NCI-H748 treated with DMSO at 0.1 percent for 48 hours (cell line): ENCODE measurements at places on chromosomes 1 and 21.

DNA sequence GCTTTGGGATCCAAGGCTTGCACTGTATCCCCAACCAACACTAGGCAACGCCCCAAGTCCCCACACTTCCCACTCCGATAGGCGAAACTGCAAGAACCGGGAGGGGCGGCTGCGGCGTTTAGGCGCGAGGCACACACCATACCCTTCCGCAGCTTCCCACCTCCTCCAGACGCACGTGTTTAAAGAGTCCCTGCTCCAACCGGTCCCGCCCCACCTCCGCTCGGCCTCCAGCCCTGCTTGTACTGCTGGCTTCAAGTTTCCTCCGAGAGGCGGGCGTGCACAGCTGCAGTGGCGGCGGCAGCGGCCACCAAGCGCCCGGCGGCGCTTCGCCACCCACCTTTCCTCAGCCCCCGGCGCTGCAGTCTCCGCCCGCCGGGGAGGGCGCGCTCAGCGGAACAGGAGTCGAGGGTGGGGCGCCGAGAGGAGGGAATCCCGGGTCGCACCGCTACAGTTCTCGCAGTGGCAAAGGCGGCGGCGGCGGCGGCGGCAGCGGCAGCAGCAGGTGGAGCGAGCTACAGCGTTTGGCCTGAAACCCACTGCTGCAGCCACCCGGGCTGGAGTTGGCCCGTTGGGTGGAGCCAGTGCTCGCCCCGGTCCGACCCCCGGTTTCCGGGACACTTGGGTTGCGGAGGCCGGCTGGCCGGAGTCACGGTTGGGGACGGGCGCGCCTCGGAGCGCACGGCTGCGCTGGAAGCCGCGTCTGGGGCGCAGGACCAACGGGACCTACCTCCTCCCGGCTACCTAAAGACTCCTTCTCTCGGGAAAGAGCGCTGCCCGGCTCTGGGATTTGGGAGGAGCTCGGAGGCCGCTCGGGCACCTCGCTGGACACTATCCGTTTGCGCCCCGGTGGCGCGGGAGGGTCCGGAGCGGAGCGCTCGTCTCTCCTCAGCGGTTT lies at the start of gene CNIH3:
TSS of gene CNIH3 (plus strand) at position 457 of the 895 bp plus-strand sequence. CDS start 858 bp downstream, outside the sequence.
- DNase-seq: peak; percentile 38

DNA sequence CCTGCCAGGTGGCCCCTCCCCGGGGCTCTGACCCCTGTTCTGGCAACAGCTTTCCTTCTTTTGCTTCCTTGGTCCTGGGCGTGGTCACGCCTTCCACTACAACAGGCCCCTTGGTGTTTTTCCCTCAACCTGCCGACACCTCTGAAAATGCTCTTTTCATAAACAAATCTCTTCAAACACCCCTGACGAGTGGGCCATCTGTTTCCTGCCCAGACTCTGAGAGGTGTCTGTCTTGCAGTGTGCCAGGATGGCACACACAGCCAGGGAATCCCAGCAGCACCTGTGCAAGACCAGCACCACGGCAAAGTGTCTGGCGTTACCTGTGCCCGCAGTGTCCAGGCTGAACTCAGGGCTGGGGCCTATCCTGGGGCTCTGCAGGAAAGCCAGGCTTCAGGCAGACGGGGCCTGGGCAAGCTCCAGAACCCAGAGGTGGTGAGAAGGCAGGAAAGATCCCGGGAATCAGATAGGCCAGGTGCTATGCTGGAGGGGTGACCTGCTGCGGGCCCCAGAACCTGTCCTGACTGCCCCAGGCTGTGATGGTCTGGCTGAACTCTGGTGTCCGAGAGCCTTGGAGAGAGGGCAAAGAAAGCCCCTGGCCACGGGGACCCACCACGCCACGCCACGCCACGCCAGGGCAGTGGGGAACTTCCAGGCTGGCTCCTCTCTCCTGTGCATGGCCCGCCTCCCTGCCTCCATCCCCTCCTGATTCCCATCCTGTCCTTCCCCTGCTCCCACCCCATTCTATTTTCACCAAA lies 88.9 kb downstream of the SIK1 start:
- no peak for DNase-seq

DNA sequence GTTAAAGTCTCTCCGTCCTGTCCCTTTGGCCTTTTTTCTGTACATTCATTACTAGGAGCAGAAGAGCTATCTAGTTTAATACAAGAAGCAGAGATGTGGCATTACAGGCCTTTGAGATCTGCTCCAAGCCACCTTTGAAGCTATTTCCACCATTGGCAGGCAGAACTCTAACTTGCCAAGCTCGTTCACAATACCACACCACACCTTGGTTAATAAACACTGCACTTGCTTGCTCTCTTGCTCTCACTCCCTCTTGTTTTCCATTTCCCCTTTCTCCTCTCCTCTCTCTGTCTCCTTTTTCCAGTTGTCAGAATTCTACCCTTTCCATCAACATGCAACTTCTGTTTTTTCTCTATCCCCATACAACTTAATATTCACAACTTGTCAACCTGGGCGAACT lies 7.0 kb downstream of the SELE start:
- no peak for DNase-seq

- no peak for DNase-seq
Observed at GRCh38 chr1:8903908-8904650, 25.6 kb upstream of the ENO1 start.

DNA sequence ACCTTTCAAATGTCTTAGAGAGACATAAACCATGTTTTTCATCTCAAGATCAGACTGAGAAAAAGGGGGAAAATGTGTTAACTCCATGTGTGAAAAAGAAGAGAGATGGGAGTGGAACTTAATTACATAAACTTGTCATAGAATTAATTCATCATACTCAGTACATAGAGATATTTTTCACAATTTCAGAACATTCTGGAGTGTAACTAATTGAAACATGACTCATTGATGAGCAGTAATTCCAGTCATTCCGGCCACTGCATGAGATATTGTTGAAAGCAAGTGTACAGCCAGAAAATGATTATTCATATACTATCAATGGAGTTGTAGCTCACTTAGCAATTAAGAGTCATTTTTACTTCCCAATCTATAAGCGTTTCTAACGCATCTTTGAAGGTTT lies 739.3 kb downstream of the LTN1 start:
- DNase-seq: no peak

DNA sequence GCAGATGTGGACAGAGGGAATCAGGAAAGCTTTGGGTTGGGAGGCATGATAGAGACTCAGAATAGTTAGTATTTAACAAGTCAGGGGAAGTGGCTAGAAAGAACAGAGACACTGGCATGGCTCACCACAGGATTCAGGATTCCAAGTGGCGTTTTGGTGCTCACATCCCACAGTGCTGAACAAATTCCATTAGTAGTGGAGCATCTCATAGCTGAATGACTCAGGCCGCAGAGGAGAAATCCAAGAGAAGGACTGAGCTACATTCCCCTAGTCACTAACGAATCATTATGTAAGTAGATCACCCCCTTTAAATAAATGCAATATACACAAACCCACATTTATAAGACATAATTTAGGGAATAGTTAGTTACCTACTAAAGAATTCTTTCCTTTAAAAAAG lies 5.0 kb upstream of the KCNJ9 start:
- DNase-seq: no peak

GRCh38 chr21:25858325-25858724 lies 123.6 kb downstream of the GABPA start:
- DNase-seq: no peak

- no peak for DNase-seq
Observed at GRCh38 chr1:242556276-242556675, 31.8 kb upstream of the PLD5 start.
